ENCODE measurements at places on chromosomes 13 and 19.

- no peak for DNase-seq
Observed at GRCh38 chr19:35740108-35740422, 2.2 kb downstream of the IGFLR1 start.

DNA sequence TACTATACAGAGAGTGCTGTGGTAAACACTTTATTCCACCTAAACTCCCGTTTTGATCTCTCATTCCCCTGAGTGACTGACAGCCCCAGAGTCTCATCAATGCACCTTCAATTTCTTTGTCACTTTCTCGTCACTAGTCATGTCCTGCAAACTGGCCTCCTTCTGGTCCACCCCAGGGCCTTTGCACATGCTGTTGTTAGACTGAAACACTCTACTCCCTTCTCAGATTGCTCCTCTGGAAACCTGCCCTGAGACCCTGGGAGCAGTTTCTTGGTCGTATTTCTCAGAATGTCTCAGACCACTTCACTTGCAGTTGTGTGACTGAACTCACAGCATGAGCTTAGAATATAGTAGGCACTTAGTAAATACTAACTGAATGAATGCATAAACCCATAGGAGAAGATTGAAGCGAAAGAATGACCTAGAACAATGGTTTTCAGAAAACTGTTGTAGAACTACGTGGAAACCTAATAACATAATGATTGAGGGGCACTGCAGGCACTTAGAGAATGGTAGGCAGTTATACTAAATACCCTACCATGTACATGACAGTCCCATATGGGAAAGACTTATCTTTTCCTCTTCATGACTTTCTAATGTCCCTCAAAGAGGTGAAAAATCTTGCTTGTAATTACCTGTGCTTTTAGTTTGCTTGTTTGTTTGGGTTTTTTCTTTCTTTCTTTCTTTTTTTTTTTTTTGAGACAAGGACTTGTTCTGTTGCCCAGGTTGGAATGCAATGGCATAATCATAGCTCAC, 144.8 kb downstream of the IER2 start:
- no peak for DNase-seq

- no peak for DNase-seq
Observed at GRCh38 chr13:26017196-26017921, 34.5 kb downstream of the SHISA2 start.

- DNase-seq: no peak
Observed at GRCh38 chr13:26185720-26186117, 36.4 kb downstream of the RNF6 start.

DNA sequence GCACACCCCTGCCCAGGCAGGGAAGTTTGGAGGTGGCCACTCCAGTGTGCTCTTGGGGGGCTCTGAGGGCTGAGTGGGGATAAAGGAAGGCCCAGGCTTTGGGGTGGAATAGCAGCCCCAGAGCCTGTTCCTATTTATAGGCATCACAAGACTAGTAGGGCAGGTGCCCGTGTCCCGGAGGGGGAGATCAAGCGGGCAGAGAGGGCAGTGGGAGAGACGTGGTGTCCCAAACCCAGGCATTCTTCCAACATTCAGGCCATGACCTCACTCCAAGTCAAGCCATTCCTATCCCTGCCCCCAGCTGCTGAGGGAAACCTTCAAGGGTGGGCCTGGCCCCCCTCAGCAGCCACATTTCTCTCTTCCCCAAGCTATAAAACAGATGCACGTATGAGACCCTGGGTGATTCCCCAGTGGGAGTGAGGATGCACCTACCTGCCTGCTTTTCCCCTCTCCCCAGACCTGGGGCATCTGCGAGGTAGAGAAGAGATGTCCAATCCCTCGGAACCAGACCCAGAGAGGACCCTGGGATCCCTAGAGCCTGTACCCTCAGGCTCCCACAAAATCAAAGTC, 3.9 kb downstream of the WIZ start:
- DNase-seq: no peak

GRCh38 chr13:30186634-30187415, 120.5 kb downstream of the KATNAL1 start:
- DNase-seq: no peak

- DNase-seq: no peak
Observed at GRCh38 chr13:33415822-33416221, 130.3 kb upstream of the STARD13 start.

DNA sequence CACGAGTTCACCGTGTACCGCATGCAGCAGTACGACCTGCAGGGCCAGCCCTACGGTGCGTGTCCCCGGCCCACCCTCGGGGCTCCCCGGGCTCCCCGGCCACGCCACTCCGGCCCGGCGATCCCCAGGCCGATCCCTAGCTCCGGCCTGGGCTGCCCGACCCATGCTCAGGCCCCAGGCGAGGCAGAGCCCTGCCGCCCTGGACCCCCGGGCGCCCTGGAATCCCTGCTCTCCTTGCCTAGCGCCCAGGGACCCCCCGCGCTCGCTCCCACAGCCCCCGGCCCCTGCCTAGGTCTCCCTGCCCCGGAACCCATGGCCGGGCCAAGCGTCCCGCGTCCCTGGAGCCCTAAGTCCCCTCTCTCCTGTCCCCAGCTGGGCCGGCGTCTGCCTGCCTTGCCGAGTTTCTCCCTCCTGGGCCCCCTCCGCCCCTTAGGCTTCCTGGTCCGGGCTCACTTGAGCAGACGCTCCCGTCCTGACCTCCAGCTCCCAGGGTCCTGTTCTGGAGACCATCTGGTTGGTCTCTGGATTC, 494 bp downstream of the NCLN start:
- no peak for DNase-seq

DNA sequence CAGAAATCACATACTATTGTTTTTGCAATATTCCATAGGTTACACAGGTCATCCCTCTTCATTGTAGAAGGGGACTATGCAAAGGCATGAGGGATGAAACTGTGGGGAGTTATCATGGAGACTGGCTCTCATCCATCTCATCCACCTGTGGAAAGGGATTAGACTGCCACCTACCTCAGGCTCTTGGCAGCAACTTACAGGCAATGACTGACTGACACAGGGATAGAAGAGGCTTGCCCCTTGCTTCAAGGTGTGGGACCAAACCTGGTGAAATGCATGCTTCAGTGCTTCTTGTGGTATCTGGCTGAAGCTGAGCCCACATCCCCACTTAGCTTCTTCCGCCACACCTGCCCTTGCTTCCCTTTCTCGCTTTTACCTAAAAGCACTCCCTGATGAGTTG, 341.3 kb downstream of the GPC5 start:
- no peak for DNase-seq

- no peak for DNase-seq
Observed at GRCh38 chr13:51146667-51147066, 35.6 kb upstream of the C13orf42 start.

- DNase-seq: no peak
Observed at GRCh38 chr19:29263305-29264135, 50.6 kb upstream of the UQCRFS1 start.

DNA sequence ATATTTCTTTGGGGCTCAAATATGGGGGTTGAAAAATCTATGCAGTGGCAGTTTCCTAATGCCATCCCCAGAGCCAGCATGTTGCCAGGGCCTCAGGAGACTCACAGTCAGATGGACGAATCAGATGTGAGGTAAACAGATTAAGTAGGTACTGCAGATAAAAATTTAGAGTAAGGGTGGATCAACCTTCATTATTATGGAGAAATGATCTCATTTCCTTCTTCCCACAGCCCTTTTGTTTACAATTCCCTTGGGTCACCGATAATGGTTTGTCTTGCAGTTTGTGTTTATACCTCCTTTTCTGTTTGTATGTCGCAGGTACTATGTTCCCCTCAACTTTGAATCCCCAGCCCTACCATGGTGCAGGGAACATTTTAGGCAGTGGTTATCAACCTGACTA, 20.0 kb downstream of the DIAPH3 start:
- DNase-seq: peak; percentile 38

- no peak for DNase-seq
Observed at GRCh38 chr19:49497789-49498103, 1.5 kb downstream of the RPS11 start.

DNA sequence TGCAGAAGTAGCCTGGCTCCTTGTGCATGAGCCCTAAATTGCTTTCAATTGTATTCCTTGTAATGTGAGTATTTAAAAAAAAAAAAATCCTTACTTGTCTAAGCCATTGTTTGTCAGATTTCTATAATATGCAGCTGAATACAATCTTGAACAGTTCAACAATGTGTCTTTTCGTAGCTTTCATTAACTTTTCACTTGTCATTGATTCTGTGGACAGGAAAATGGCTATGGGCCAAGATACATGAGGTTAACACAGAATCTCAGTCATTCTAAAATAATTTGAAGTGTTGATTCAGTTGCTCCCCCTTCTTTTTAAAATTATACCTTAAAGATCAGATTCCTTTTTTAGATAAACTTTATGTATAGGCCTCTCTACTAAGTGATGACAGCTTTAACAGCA, 395.8 kb upstream of the KLF12 start:
- DNase-seq: peak; percentile 6

- DNase-seq: no peak
Observed at GRCh38 chr19:16301999-16302694, 22.5 kb upstream of the KLF2 start.

GRCh38 chr13:20711301-20712044, 8.0 kb downstream of the IL17D start:
- DNase-seq: no peak

DNA sequence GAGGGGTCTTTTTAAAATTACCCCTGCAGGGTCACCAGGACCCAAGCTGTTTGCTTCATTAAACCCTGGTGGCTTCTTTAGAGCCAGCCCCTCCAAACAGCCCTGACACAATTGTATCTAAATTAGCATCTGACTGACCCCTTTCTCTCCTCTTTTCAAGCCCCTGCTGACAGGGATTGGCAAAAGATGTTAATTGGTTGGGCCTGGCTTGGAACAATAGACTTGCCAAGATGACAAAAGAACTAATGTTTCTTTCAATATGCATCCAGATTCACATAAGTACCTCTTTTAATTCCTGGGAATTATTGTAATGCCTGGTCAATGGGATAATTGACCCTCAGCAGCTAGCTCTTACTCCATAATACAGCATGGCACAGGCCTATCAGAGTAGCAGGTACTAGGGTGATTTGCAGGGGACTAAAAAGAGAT, 140.8 kb downstream of the SHISA2 start:
- DNase-seq: no peak
